ENCODE measurements at places on chromosomes 2 and 18.
A peak's percentile ranks its signal among the peaks of the same experiment; 100 is the strongest.

DNA sequence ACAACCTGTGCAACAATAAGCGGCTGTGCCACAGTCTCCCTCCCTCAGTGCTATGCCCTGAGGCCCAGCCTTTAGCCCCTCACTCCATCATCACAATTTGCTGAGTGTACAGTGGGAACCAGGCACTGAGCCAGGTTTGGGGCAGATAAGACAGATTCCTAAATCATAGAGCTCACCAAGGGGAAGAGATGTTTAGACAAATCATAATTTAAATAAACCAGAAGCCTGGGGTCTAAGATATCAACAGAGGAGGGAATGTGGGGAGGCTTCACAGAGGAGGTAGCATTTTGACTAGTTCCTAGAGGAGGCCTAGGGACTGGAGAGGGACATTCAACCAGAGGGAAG is 139.3 kb upstream of the EPAS1 start:
- DNase-seq, result no peak

GRCh38 chr2:7020059-7020458 is 102.8 kb downstream of the RNF144A start:
- DNase-seq, result no peak

DNA sequence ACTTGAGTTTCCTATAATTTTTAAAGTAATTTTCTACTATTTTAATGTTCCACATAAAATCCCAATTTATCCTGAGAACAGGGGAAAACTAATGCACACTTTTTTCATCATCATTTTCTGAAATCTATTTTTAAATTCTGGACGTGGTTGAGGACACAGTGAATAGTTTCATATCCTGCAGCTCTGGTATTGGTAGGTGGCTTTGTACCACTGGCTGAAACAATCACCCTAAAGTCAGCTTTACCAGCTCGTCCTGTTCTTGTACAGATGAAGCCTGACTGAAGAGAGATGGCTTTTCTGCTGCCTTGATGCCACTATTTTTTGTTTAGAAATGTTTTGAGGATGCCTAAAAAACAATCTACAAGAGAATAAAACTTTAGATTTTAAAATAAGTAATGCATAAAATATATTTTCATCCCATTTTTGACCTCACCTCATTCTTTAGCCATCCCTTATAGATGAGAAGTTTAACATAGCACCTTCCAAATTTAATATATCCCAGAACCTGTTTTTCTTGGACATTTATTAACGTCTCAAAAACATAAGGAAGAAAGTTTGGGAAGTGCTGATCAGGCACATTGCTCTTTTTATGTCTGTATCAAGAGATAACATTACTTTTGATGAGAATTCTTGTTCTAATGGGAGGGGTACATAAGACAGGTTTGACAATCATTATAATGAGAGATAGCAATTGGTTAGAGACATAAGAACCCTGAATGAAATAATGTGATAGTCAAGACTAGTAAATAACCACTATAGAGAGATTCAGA is 80.9 kb downstream of the GALNT1 start:
- no peak for DNase-seq

DNA sequence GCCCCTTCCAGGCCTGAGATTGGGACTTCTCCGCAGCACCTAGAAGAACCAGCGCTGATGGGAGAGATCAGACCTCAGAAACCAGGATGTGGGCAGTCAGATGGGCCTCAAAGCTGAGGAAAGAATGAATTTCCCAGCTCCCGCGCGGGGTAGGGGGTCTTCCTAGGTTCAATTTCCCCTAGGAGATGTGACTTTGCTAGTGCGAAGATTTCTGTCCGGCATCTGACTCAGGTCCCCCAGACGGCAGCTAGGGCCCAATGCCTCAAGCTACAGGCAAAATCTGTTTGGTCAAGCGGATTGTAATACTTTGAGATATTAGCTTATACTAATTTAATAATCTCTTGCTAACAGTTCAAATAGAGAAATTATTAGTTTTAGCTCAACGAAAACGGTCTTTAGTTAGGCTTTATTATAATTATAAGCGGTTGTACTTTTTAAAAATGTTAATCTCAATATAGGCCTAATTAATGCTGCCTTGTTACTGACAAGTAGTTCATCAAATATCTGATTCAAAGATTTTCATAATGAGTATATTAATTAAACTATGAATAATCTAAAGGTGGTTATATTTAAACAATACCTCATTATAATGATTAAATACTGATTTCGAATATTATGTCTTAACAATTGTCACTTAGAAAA is 5.8 kb downstream of the DLX1 start:
- DNase-seq, result no peak

- no peak for DNase-seq
Measured at GRCh38 chr2:171999161-171999560, 592 bp upstream of the METAP1D start.

GRCh38 chr18:42310956-42311355 is 355.9 kb downstream of the PIK3C3 start:
- peak; percentile 59 for DNase-seq
